ENCODE measurements at places on chromosomes 3 and 15.

- no peak for DNase-seq
Measured at GRCh38 chr3:17602126-17602525, 140.3 kb downstream of the TBC1D5 start.

DNA sequence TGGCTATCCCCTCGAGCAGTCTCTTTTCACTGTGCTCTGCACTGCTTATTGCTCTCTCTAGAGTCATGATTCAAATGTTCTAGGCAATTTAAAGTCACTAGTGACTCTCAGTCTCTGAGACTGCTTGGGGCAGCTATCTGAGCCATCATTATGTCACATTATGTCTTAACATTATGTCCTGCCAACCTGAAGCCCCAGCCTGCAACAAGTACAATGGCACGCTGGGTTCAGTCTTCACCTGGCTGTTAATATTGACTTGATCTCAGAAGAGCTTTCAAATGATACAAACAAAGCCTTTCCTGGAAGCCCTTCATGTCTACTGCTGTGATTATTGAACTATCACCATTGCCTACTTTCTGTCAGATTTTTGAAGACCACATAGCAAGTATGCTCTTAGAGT is 128.1 kb upstream of the GRM7 start:
- no peak for DNase-seq

DNA sequence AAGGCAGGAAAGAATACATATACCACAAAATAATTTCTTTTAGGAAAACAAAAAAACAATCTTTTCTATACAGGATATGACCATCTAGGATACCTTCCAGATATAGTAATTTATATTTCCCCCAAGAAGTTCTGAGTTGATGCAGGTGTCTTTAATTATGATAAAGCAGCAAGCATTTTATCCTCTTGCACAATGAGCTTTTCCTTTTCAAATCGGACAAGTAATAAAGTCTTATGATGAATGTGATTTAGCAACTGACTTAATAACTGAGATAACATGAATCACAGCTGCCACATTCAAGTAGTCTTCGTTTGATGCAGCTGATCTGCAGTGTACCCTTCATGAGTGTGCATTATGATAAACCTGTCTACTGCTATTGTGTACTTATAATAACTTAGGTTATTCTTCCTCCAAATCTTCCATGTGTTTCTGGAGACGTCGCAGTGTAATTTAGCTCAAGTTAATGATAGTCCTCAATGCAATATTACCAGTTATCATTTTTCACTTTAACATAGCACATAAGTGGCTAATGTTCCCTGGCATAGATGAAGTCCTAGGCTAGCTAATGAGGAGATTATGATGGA is 260.3 kb upstream of the MRPL3 start:
- no peak for DNase-seq

GRCh38 chr3:107542665-107543064 is 19.9 kb downstream of the BBX start:
- no peak for DNase-seq

DNA sequence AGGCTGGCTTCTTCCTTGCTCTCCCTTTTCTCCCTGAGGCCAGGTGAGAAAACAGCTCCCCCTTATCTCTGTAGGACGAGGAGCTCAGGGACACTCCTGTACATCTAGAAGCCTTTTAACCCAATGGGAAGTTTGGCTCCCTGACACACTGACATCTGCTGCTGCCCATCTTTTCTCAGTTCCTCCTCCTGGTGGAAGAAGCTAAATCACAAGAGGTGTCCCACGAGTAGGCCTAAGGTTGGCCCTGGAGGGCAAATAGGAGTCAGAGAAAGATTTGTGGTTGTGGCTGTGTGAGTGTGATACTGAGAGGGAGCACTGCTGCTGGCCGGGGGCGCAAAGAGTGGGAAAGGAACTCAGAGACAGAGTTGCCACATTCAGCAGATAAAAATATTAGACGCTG is 49.5 kb downstream of the ARHGAP31 start:
- DNase-seq: no peak

DNA sequence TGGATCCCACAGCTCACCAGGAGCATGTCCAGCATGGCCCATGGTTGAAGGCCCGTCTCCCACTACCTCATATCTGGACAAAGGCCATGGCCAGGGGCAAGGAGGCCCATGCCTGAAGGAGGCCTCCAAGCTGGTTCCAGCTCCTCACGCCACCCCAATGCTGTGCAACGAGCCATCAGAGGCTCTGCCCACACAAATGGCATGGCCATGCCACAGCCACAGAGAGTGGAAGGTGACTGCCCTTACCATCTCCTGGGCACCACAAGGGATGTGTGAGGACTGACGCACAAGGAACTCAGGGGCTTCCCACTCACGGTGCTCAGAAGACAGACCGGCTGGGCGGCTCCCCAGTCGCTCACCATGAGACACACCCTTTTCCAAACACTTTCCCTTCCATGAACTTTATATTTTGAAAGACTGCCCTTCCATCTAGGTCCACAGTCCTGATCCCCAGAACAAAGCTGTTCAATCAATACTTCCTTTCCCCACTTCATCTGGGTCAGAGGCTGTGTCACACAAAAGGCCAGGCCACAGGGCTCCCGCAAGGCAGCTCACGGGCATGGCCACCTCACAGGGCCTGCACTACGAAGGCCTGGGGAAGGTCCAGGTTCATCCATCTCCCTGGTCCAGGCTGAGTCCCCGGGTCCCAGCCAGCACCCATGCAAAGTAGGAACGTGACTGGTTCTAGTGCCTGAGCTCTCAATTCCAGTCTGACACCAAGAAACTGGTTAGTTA is 66.4 kb downstream of the CYFIP1 start:
- DNase-seq: no peak

DNA sequence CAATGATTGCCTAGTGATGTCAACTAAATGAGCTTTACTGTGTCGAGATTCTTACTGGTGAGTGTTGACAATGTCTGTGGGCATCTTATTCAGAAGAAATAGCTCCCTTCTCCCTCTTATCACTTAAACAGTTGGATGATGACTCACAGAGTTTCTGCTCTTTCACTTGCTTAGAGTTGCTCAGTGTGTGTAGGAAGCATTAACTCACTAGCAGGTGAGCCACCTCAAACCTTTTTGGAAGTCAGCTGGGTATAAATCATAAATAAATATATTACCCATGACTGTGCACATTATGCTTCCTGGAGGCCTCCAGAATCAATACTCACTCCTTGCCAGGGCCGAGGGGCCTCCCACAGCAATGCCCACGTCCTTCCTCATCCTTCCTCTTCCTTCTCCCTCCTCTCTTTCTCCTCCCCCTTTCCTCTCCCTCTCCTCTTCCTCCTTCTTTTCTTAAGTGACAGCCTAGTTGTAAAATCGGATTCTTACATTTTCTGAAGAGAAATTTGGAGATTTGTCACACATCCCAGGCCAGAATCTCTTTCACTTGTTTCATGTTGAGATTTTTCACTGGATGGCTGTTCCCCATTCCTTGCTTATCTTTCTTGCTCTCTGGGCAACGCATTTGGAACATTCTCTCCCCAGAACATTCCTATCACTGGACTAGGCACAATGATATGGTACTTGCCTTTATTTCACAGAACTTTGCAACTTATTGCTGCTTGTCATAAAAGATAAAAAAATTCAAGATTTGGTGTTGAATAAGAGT is 17.5 kb downstream of the SHC4 start:
- no peak for DNase-seq

- peak; percentile 47 for DNase-seq
Measured at GRCh38 chr15:25860885-25861866, 2.0 kb downstream of the ATP10A start.

DNA sequence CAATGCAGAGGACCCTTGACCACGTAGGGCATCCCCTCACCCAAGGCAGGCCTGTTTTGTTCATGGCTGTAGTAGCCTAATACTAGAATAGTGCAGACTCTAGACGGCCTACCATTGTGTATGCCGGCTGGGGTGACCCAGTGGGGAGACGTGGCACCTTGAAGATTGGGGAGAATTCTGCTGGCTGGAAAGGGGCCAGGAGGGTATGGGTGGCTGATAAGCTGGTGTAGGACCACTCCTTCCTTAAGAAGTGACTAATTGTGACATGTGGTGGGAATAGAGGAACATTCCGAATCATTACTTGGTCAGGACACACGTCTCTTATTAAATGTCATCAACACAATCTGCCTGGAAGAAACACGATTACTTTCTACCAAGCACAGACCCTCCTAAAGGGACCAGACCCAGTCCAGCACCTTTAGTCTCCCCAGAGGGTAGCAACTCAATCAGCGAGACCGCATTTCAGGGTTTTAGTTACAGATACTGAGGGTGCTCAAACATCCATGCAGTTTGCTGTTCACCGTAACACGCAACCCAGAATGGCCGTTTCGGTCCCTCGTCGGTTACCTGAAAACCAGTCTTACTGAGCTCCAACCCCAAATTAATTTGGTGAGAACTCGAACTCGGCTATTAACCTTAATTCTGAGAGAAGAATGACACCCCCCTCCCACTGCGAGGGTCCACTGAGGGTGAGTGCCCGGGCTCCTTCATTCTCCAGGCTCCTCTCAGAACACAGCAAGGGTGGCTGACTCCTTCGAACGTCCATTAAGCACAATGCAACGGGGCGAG is 1.6 kb upstream of the KLF13 start:
- no peak for DNase-seq

GRCh38 chr15:25838191-25838870 is 24.8 kb downstream of the ATP10A start:
- no peak for DNase-seq

GRCh38 chr3:181006541-181006940 is 17.0 kb upstream of the DNAJC19 start:
- no peak for DNase-seq

- no peak for DNase-seq
Measured at GRCh38 chr15:27956285-27956684, 142.8 kb downstream of the OCA2 start.

GRCh38 chr3:194836661-194837060 is 151.0 kb downstream of the FAM43A start:
- DNase-seq: no peak

DNA sequence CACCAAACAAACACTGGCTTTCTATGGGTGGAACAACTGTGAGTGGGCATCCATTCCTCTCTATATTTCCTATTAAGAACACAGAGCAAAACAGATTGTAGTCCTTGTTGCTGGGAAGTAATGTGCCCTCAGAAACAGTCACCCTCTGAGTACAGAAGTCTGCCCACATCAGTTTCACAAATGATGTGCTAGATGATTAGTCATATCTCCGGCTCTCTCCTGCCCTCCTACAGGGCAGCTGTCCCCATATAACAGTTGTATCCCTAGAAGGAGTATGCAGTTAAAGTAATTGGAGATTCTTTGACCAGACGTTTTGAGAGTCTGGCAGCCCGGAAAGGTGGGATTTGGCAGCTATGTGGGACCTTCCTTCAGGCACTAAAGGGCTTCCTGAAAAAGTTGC is 159.9 kb downstream of the APBA2 start:
- DNase-seq: no peak

- no peak for DNase-seq
Measured at GRCh38 chr15:92120094-92120795, 266.7 kb downstream of the SLCO3A1 start.

DNA sequence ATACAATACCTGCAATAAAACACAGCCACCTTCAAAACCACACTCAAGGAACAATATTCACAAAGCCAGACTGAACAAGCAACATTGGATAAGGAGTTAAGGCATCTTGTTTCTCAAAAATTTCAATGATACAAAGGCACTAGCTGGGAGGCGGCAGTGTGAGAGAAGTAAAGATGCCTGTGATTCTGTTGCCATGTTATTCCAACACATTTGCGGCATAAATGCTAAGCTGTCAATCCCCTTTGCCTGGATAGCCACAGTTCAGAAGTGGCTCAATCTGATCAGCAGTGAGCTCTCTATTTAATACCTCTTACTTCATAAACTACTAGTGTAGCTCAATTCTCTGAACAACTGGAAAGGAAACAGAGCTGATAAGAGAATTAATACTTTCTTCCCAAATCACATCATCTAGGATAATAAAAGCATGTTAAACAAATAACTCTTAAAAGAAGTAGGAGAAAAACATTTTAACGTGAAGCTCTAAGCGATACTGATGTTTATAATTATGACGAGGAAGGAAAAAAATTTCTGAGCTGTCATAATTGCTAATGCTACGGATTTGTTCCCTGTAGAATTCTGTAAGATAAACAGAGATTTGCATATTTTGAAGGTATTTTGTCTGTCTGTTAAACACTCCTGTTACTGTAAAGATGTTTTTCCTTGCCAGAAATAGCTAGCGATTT is 358.4 kb downstream of the FOXP1 start:
- no peak for DNase-seq

- DNase-seq: no peak
Measured at GRCh38 chr15:92596623-92597022, 59.0 kb downstream of the FAM174B start.

DNA sequence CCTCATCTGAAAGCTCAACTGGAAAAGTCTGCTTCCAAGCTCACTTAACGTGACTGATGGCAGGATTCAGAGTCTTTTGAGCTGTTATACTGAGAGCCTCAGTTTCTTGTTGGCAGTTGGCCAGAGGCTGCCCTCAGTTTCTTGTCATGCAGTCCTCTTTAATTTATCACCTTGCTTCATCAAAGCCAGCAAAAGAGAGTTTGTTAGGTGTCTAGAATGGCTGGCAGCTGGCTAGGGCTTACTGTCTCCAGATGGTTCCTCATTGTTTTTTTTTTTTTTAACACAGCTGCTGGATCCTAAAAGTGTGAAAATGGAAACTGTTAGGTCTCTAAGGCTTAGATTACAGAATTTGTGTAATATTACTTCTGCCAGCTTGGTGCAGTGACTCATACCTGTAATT is 310.6 kb downstream of the PDCD6IP start:
- no peak for DNase-seq

DNA sequence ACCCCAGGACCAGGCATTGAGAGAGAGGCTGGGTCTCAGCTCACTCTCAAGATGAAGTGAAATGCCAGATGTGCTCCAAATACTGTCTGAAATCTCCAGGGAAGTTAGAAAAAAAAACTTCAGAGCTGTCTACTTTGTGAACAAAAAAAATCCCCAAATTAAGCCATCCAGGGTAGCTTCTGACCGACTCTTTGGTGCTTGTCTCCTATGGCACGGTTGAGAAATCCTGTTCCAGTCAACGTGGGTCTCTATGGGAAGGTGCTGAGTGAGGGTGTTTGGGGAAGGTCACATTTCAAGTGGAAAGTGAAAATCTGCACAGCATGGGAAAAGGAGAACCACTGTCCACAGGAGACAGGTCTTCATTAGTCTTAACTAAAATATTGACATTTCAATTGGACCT is 322.5 kb upstream of the CFAP20DC start:
- DNase-seq: no peak

GRCh38 chr15:41908736-41909461 is 15.0 kb upstream of the SPTBN5 start:
- DNase-seq: no peak

DNA sequence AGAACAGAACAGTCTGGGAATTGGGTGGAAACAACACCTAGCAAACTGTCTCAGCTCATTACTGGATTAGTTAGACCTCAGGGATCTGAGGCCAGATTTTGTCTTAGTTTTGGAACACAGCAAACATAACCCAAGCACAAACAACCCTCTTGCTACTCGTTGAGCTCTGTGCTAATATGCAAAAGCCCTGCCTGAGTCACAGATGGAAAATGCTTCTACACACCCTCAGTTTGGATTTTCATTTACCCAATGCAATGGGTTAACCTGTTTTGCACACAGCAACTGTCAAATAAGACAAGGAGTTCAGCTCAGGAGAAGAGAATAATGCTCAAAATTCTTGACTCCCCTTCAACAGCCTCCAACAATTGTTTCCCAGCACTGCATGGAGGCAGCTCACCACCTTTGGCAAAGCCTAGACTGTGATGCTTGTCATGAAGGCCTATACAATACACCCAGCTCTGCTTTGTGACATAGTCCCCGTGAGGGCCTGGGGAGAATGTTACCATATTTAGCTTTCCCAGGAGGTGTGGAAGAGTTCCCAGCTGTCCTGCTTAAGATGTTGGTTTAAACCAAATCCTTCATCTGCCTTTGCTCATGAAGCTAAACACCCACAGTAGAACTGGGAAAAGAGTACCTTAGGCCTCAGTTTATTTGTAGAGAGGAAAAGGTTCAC is 68.9 kb upstream of the MNS1 start:
- DNase-seq: no peak

All from CD4-positive, alpha-beta T cell treated with Interleukin-12 subunit alpha and Interleukin-12 subunit beta, for 1 hour (primary cell).